ENCODE measurements at places on chromosomes 2 and 18.

GRCh38 chr18:34158881-34159690, 65.6 kb downstream of the NOL4 start:
- no peak for DNase-seq

DNA sequence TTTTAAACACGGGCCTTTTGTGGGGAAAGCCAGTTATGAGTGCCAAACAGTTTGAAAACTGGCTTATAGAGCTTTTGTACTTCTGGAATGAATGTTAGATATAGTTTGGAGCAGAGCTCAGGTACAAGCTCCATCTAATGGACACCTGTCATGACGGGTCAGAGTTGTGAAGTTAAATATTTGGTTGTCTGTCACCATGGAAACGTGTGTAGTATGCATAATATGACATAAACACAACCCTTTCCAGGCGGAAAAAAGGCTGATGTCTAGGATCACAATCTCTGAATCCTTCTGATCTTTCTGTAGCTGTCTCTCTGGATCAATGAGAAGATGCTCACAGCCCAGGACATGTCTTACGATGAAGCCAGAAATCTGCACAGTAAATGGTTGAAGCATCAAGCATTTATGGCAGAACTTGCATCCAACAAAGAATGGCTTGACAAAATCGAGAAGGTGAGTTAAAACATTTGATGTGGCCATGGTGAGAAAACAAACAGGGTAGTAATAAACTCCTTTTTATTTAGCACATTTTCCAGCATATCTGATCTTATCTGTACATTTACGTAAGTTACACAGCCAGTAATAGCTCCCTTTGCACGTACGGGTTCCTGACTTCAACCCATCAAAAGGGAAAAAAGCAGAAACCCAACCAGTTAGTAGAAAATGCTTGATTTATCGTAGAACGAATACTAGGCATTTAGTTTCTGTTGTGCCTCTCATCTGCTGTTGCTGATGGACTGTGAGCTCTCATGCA, 80.6 kb upstream of the EML6 start:
- DNase-seq, result no peak

GRCh38 chr2:217928324-217929181, 74.2 kb downstream of the TNS1 start:
- no peak for DNase-seq

- no peak for DNase-seq
These were observed 193.3 kb upstream of the AGAP1 start for GRCh38 chr2:235300368-235301201.

- no peak for DNase-seq
These were observed 442.6 kb upstream of the LRATD1 start for GRCh38 chr2:14189929-14190328.

GRCh38 chr2:238863231-238863630, 15.3 kb downstream of the TWIST2 start:
- DNase-seq, result no peak

GRCh38 chr2:42852798-42853197, 60.4 kb upstream of the HAAO start:
- DNase-seq, result no peak

GRCh38 chr2:85661139-85661858, 6.7 kb downstream of the SFTPB start:
- DNase-seq, result no peak

GRCh38 chr2:129907256-129907998, 72.0 kb upstream of the RAB6C start:
- DNase-seq, result no peak

Measured in activated T-helper 1 cell treated with anti-CD3 and anti-CD28 coated beads, Interleukin-2, amount 50 U/mL, for 16 hours (primary cell).